Hepatocyte (in vitro differentiated cells): ENCODE measurements at places on chromosomes 16 and 17.

DNA sequence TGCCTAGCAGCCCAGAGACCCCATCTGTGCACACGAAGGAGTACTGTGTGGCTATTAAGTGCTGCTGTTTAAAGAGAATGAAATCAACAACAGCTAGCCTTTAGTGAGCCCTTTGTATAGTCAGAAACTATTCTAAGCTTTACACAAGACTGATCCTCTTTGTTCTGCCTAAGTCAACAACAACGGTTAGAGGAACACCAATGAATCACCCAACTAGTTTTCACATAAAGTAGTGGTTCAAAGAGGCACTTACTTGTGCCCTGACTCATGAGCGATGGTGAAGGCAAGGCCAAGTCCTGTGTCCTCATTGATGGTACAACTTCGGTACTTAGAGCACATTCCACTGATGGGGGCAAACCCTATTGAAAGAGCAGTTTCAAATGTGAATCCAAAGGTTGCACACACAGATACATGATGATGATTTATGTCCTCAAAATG, 75.8 kb downstream of the ADAMTS18 start:
- DNase-seq = peak; percentile 54

DNA sequence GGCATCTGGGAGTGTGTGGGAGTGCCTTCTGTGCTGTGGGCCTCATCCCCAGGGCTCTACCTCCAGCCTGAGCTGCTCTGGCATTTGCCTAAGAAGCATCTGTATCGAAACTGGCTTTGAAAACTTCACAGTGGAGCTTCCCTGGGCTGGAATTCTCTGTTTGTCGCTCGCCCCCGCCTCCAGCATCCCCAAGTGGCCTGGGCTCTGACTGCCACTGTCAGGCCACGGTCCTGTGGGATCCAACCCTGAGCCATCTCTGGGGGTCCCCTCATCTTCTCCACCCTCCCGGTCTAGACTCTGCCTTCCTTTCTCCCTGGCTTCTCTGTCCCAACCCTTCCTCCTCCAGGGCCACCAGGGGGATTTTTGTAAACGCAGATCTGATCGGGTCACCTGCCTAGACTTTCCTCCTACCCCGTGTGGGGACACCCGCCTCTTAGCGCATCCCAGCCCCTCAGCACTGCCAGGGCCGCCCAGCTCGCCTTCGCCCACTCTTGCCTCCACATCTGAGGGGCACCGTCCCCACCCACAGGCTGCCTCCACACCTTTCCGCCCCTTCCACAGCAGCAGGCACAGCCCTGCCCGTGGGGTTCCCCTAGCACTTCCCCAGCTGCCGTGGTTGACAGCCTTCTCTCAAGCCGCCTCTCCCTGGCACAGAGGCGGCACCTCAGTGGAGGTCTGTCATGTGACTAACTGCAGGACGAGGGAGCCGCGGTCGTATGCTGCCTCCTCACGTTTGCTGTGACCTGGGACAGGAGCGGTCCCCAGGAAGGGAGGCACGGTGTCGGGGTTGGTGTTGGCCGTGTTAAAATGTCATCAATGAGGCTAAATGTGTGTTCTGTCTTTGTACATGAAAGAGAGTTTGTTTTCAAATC, 12.0 kb downstream of the TBC1D24 start:
- DNase-seq = no peak

DNA sequence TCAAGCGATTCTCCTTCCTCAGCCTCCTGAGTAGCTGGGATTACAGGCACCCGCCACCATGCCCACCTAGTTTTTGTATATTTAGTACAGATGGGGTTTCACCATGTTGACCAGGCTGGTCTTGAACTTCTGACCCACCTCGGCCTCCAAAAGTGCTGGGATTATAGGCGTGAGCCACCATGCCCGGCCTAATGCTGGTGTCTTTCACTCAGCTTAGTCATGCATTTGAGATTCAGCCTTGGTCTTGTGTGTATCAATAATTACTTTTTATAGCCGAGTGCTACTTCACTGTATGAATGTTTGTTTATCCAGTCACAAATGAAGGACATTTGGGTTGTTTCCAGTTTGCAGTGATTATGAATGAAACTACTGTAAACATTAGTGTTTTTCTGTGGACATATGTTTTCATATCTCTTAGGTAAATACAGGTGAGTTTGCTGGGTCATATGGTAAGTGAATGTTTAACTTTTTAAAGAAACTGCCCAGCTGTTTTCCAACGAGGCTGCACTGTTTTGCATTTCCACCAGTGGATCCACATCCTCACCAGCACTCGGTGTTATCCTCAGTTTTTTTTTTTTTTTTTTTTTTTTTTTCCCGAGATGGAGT, 11.0 kb upstream of the PLCG2 start:
- peak; percentile 56 for DNase-seq

GRCh38 chr17:44584443-44584842, 27.2 kb downstream of the FZD2 start:
- DNase-seq = no peak

- no peak for DNase-seq
Observed at GRCh38 chr17:82374626-82375331, 3.2 kb downstream of the UTS2R start.

DNA sequence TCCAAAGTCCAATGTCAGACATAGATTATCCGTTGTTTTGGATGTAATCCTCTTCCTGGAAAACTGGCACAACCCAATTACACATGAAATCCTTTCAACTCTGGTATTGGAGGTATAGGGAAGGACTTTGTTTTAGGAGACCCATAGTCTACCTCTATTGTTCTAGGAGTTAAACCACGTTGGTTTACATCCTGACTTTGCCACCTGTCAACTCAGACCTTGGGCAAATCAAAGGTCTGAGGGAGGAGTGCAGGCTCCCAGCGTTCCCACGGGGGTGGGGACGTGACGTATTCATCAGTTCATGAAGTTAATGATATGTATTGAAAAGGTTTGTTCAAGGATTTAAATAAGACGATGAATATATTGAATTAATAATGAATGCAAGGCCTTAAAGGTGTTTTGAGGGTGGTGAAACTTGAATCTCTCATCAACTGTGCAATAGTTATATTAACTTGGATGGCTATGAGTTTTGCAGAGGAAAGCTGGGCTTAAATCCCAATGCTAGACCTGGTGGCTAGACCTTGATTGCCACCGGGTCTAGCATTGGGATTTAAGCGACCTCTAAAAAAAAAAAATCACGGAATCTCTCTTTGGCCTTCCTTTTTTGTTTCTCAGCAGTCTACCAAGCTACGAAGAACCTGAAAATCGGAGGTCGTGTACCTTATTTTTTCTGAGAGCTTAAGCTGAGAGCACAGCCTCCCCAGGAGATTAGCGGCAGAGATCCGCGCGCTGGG, 744 bp upstream of the NF1 start:
- peak; percentile 23 for DNase-seq

GRCh38 chr17:5819396-5819795, 235.1 kb upstream of the NLRP1 start:
- DNase-seq = no peak

DNA sequence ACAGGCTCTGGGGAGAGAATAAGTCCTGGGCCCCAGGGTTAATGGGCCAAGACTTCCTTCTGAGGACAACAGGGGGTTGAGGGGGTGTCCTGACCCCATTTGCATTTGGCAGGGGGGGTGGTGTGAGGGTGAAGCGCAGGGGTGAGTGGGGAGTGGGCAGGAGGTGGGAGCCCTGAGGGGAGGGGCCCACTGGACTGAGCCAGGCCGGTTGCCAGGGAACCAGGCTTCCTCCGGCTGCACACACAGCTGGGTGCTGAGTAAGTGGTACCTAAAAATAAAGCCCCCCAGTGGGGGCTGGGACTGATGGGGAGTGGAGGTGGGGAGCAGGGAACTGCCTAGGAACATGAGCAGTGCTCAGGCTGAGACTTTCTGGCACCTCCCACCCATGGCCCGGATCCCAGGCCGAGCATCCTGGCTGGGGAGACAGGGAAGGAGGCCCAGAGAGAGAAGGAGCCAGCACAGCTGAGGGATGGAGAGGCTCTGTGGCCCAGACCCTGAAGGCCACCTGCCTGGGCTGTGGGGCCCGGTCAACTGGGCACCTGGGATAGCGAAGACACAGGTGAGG, 7.5 kb upstream of the RASD1 start:
- no peak for DNase-seq

- no peak for DNase-seq
Observed at GRCh38 chr17:62696256-62696655, 68.8 kb downstream of the MRC2 start.

DNA sequence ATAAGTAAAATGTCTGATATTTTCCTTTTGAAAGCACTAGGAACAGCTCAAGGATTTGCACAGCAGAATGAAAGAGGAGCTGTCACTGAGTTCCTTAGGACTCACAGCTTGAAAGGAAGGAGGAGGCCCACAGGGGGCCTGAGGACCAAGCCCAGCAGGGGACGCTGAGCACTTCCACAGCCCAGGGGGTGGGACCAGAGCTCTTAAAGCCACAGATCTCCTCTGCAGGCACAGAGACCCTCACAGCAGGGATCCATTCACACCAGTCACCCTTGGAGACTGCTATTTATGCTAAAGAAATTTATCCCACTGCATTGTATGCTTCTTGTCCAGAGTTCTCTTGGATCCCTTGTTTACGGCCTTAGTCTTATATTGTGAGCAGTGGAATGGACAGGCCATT, 253.3 kb downstream of the STX8 start:
- DNase-seq = no peak

- no peak for DNase-seq
Observed at GRCh38 chr16:26863931-26864330, 202.8 kb upstream of the C16orf82 start.

DNA sequence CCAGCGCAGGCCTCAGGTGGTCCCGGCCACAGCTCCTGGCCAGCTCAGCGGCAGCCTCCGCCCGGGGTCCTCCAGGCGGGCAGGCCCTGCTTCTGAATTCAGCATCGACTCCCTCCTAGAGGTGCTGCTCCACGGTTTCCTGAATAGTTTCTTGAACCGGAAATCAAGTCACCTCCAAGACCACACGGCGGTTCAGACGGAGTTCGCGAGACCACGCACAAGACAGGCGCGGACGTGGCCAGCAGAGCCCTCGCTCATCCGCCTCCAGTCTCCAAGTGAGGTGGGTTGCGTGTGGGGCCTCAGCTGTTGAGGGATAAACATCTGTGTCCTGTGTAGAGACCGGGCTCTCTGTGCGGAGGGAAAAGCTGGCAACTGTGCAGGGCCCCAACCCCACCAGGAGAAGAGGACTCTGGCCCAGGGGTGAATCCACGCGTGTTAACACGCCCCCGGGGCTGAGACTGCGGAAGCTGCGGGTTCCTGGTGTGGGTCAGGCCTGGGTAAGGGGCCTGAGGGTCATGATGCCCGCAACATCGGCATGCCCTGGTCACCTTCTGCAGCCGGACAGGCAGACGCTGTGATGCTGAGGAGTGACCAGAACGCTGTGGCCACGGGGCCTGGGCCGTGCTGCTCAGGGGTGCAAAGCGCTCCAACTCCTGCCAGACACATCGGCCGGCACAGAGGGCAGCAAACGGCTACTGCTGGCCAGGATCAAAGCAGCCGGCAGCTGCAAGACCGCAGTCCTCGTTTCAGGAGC, 55.0 kb upstream of the METRNL start:
- no peak for DNase-seq

DNA sequence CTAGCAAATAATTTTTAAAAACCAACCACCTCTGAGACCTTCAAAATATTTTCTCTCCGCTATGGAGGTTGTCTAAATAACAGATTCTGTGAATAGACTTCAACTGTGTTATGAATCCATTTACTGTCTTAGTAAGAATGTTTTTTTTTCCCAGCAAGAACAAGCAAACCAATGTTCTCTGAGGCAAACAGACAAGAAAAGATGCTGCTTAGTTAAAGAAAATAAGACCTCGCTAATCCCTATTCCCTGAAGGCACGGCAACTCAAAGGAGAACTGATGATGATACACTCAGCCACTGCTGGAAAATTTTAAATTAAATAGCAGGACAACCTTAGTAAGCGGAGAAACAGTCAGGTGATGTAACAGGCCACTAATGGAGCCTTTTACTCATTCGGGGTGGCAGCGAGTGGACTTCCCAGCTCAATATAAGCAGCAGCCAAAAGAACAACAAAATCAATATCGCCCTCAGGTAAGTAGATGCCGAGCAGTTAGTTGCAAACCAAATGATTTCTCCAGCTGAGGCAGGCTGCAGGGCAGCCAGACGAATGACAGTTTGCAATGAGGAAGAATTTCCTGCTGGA, 81.8 kb downstream of the CPPED1 start:
- no peak for DNase-seq

DNA sequence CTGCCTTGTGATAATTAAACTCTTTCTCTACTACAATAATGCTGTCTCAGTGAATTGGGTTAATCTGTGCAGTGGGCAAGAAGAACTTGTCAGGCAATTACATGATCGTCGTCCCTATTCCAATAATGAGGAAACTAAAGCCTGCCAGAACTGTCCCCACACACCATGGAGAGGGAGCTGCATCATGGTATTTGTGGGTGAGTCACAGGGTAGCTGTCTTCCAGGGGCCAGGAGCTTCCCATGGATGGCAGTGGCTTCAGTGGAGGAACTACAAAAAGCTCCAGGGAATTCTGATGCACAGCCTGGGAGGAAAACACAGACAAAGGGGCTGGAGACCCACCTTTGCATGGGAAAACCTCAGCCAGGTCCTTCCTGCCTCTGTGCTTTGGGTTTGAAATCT, 83.3 kb upstream of the C16orf82 start:
- DNase-seq = no peak

- DNase-seq = peak; percentile 26
Observed at GRCh38 chr16:19294156-19294649, 8.7 kb downstream of the CLEC19A start.

DNA sequence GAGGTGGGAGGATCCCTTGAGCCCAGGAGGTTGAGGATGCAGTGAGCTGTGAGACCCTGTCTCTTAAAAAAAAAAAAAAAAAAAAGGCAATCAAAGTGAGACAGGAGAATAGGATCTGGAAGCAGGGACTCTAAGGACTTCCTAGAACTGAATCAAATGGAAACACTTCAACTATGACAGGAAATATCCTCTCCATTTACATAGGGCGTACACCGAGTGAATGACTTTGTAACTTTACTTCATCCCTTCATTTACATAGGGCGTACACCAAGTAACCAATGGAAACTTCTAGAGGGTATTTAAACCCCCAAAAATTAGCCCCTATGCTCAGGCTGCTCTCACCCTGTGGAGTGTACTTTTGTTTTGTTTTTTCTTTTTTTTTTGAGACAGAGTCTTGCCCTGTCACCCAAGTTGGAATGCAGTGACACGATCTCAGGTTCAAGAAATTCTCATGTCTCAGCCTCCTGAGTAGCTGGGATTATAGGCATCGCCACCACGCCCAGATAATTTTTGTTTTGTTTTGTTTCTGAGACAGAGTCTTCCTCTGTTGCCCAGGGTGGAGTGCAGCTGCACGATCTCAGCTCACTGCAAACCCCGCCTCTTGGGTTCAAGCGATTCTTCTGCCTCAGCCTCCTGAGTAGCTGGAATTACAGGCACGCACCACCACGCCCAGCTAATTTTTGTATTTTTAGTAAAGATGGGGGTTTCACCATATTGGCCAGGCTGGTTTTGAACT, 9.6 kb upstream of the PRPSAP1 start:
- no peak for DNase-seq

GRCh38 chr16:85777583-85778310, 21.6 kb downstream of the EMC8 start:
- no peak for DNase-seq

- DNase-seq = no peak
Observed at GRCh38 chr16:68475071-68475470, 26.8 kb upstream of the SMPD3 start.

GRCh38 chr16:2527784-2528100, 3.5 kb downstream of the CEMP1 start:
- DNase-seq = no peak
